ENCODE measurements at places on chromosomes 2 and 18. TPM values are rescaled to one million over a fixed set of nuclear protein-coding genes. Genes with fewer than 3 reads are reported as not detected.

The HNMT gene
- not detected for polyA plus RNA-seq

The MPP4 gene
- not detected for polyA plus RNA-seq

The DSG2 gene
- polyA plus RNA-seq = 0.94 TPM

The ASB18 gene
- polyA plus RNA-seq = not detected

The LRATD1 gene
- 81.4 TPM for polyA plus RNA-seq

The SIX3 gene
- polyA plus RNA-seq = 8.7 TPM

The HAAO gene
- polyA plus RNA-seq = not detected

The GCFC2 gene
- polyA plus RNA-seq = 5.1 TPM

The PPP1R1C gene
- polyA plus RNA-seq = not detected

The SERPINB11 gene
- polyA plus RNA-seq = not detected

The PTH2R gene
- polyA plus RNA-seq = not detected

The FER1L5 gene
- polyA plus RNA-seq = 0.28 TPM

The EML6 gene
- polyA plus RNA-seq = 9.9 TPM

The RAB6C gene
- 0.52 TPM for polyA plus RNA-seq

The PRKAG3 gene
- not detected for polyA plus RNA-seq

The ADAM23 gene
- polyA plus RNA-seq = 55.0 TPM

The DYSF gene
- polyA plus RNA-seq = not detected

The MTCL1 gene
- 20.8 TPM for polyA plus RNA-seq

The MYO7B gene
- polyA plus RNA-seq = 0.16 TPM

The SPEG gene
- polyA plus RNA-seq = 58.3 TPM

The GREB1 gene
- 24.5 TPM for polyA plus RNA-seq

The IGFBP2 gene
- 150 TPM for polyA plus RNA-seq

The IL1B gene
- polyA plus RNA-seq = not detected

The ACVR1C gene
- polyA plus RNA-seq = 0.64 TPM

The SALL3 gene
- 0.24 TPM for polyA plus RNA-seq

The SLC9A4 gene
- polyA plus RNA-seq = 0.06 TPM
